ENCODE measurements at places on chromosomes 16 and 17.

DNA sequence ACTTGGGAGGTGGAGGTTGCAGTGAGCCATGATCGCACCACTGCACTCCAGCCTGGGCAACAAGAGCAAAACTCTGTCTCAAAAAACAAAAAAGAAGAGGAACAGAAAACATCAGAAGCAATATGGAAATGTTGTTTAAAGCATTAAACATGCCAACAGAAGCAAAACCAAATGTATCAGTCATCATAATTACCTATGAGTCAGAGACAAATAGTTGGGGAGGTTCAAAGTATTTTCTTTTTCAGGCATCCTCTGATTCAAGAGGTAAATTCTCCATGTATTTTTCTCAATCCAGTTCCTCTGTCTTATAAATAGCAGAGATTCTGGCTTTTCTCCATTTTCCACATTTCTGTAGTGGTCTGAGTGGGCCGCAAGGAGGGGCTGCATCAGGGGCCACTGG, 2.1 kb upstream of the TM4SF5 start:
- DNase-seq, result no peak

- no peak for DNase-seq
These were observed 62.6 kb upstream of the TEKT1 start for GRCh38 chr17:6894206-6894528.

- DNase-seq, result no peak
These were observed 631 bp downstream of the KREMEN2 start for GRCh38 chr16:2964475-2965336.

DNA sequence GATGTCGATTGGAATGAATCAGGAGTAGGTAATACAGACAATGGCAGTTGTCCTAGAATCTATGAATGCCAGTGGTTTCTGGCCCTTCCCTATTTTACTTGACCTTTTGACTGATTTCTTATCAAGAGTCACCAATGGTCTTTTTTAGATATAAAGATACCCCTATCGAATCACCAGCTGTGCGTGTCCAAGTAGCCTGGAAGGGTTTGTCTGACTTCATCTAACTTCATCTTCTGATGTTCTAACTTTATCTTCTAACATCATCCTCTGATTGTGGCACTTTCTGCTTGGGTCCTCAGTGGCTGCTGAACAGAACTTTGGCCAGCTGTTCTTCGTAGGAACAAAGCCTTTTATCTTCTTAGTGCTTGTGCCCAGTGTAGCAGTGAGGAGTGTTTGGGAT, 129.7 kb downstream of the MSI2 start:
- no peak for DNase-seq

DNA sequence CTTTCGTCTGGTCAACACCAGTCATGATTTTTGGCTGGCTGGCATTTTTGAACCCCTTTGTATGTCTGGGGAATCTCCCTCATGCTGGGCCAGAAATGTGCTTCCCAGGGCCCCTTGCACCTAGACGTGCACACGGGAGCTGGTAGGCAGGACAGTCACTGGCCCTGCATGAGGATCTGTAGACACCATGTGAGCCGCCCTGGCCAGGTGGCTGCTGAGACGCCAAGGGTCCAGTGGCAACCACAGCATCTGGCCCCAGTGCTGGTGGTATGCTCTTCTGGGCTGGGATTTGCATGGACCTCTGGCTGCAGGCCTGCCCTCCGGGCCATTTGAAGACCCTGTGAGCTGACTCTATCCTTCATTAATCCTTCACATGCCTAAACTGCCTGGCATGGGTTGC, 67.5 kb downstream of the NT5M start:
- no peak for DNase-seq

Measured in natural killer cell treated with Interleukin-12 subunit alpha and Interleukin-12 subunit beta and Interleukin-15 and Interleukin-18, amount 100 ng/mL, for 72 hours (primary cell).